ENCODE measurements at places on chromosomes 2 and 18. TPM values are rescaled to one million over a fixed set of nuclear protein-coding genes. Genes with fewer than 3 reads are reported as not detected.
A peak's percentile ranks its signal among the peaks of the same experiment; 100 is the strongest.

GRCh38 chr2:230939691-230940470, 14.8 kb upstream of the GPR55 start:
- H3K4me3 ChIP-seq: no peak overlapping the region
- no peak overlapping the region for H3K27ac ChIP-seq
- H3K27me3 ChIP-seq: no peaks in the 10 kb centered on the region
- no peaks in the 10 kb centered on the region for H3K36me3 ChIP-seq

DNA sequence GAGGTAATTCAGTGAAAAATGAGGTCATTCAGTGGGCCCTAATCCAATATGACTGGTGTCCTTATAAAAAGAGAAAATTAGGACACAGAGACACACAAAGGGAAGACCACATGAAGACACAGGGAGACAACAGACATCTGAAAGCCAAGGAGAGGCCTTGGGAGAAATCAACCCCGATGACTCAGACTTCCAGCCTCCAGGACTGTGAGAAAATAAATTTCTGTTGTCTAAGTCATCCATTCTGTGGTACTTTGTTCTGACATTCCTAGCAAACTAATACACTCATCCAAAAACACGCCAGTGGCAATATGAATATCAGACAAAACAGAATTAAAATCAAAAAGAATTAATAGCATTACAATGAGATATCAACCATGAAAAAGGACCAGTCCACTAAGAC, 303.7 kb downstream of the SS18 start:
- H3K27me3 ChIP-seq: no peaks in the 10 kb centered on the region
- H3K4me1 ChIP-seq: no peaks in the 10 kb centered on the region
- DNase-seq: no peak

DNA sequence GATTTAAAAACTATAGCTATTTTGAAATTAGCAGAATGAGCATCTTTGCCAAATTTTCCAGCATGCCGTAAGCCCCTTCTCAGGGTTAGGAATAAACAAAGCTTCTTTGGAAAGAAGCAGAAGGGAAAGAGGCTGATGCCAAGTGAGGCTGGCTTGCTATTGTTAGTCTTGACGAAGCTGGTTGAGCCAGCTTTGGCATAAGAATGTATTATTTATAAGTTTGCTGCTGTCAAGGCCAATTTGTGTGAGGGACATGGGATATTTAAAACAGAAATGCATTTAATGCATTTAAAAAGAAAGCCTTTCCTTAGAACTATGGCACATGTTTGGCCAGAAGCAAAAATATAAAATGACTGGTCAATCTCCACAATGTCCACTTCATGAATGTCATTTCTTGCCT, 52.5 kb upstream of the TTN start:
- no peaks in the 10 kb centered on the region for H3K36me3 ChIP-seq
- H3K4me3 ChIP-seq: no peak overlapping the region
- H3K27me3 ChIP-seq: no peaks in the 10 kb centered on the region
- no peak for DNase-seq

The GCG gene
- not detected for total RNA-seq

- no peak for DNase-seq
- H3K27ac ChIP-seq: no peak overlapping the region
- H3K4me1 ChIP-seq: no peaks in the 10 kb centered on the region
- H3K36me3 ChIP-seq: no peaks in the 10 kb centered on the region
Observed at GRCh38 chr2:186995092-186995491, 146.1 kb upstream of the ZSWIM2 start.

DNA sequence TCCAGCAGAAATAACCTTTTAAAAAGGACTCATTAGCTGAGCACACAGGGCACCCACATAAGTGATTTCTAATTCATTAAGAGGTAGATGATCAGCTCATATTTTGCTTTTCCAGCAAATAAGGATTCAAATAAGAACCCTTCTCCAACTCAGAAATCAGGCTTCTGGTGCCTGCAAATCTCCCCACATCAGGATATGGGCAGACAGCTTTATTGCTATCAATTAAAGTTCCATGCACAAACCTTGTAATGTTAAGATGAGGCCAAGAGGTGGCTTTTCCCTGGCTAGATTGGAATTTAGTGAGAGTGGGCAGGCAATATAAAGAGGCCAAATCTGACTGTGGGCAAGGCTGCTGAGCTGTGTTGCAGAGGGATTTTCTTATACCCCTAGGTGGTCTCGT, 193.6 kb downstream of the SH3RF3 start:
- peaks cover 28% of the 10 kb centered on the region for H3K4me1 ChIP-seq
- H3K36me3 ChIP-seq: no peaks in the 10 kb centered on the region
- H3K4me3 ChIP-seq: no peak overlapping the region
- H3K27me3 ChIP-seq: no peaks in the 10 kb centered on the region
- no peak for DNase-seq
- H3K27ac ChIP-seq: peak overlapping the region; percentile 74

The KIDINS220 gene
- 120 TPM for total RNA-seq

DNA sequence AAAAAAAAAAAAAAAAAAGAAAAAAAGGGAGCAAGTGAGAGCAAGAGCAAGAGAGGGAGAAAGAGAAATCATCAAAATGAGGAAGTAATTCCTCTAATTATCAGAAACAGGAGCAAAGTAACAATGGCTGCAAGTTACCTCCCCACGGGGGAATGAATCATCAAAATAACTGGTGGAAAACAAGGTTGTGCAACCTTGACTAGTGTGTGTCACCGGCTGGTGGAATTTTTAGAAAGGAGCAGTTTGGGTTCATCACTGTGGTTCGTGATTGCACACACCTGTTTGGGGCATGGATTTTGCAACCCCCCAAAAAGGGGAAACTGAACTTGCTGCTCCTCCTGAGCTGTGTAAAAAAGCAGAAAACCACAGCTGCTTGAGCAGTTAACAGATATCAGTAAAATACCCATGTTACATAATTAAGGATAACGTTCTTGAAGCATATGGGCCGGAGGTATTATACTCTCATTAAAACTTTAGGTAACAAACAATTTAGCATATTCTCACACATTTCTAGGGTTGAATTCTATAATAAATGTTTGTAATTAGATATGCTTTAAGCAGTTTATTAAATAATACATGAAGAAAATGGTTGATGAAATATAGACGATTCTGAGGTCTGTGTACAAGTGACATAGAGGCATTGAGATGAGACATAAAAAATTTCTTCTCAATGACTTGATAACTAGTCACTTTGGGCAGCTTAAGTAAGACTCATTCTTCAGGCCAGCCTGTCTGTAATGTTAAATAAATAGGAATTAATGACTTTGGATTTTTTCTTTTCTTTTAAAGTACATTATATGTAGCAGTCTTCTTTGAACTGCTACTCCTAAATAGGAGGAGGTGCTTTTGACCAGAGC, 184.2 kb upstream of the ZEB2 start:
- no peak for DNase-seq
- no peak overlapping the region for H3K27ac ChIP-seq
- no peak overlapping the region for H3K4me3 ChIP-seq
- H3K27me3 ChIP-seq: no peaks in the 10 kb centered on the region
- no peaks in the 10 kb centered on the region for H3K36me3 ChIP-seq

The CD207 gene
- 0.33 TPM for total RNA-seq

DNA sequence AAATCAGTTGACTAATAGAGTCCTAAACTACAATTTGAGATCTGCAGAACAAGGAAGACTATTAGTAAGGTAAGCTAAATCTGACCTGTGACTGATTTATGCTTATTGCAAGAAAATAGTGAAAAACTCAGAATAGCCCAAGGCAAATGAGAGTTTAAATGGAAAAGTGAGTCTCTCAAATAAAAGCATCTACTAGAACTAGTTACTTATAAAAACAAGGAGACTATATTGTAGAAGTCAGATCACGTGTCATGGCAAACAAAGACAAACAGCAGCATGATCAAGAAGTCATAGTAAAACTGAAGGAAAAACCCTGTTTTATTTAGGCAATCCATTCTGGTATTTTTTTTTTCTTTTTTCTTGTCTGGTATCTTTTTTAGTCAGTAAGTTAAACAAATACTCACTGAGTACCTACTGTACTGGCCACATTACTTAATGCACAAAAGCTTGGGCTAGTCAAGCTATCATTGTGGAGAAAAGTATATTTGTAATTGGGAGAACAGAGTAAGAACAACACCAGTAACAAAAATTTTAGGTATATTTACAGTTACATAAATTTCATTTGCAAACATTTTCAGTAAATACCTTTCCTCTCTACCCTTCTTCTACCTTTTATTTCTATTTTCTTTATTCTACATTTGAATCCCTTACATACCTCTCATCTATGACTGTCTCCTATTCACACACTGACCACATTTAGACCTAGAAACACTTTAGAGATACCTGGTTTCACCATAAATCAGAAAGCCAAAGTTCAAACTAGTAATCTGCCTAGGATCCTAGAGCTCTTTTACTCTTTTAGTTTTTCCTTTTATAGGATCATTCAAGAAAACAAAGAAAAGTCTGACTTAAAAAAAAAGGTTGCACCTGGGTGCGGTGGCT, 23.7 kb downstream of the CCDC88A start:
- H3K27me3 ChIP-seq: no peaks in the 10 kb centered on the region
- H3K4me1 ChIP-seq: no peaks in the 10 kb centered on the region

DNA sequence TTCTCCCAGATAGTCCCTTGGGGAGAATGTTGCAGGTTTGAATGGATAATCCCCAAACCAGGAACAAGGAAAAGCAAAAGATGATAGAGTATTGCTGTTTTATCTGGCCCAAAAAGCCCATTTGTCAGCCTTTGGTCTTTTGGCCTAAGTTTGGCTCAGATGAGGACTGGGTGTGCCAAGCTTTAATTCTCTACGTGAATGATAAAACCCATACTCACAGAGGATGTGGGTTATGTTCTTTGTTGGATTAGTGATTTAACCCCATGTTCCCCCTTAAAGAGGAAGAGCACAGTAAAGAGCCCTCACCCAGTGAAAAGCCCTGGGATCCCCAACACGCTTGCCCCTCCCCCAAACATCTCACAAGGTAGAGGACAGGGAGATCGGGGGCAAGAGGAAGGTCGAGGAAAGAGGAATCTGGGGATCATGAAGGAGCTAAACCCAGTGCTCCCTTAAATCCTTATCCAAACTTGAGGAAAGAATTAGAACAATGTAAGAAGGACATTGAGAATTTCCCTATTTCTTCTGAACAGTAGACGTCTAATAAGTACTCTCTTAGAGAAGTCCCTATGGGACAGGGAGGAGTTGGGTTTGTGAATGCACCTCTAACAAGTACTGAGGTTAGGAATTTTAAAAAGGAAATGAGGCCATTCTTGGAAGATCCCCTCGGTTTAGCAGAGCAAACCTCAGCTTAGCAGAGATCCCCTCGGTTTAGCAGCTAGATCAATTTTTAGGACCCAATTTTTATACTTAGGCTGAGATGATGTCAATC, 105.0 kb downstream of the HIBCH start:
- no peaks in the 10 kb centered on the region for H3K36me3 ChIP-seq
- no peak overlapping the region for H3K4me3 ChIP-seq
- peak overlapping the region; percentile 34 for H3K27ac ChIP-seq
- H3K4me1 ChIP-seq: no peaks in the 10 kb centered on the region
- H3K27me3 ChIP-seq: no peaks in the 10 kb centered on the region
- DNase-seq: no peak

DNA sequence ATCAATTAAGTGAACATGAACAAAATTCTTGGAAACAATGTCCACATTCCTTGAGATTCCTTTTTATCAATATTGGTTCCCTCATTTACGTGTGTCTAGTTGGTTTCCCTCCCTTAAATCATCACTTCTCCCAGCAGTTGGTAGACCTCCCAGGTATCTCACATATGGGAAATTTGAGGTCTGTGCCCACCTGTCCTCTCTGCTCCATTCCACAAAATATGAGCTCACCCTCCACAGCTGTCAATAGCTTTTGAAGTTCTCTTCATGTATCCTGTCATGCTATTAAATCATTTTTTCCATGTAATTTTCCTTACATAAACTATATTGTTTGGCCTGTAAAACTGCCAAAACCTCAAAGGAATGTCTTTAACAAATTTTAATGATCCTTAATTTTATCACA, 992.2 kb upstream of the ACVR2A start:
- H3K27ac ChIP-seq: no peak overlapping the region
- no peaks in the 10 kb centered on the region for H3K27me3 ChIP-seq
- no peaks in the 10 kb centered on the region for H3K36me3 ChIP-seq
- DNase-seq: no peak

DNA sequence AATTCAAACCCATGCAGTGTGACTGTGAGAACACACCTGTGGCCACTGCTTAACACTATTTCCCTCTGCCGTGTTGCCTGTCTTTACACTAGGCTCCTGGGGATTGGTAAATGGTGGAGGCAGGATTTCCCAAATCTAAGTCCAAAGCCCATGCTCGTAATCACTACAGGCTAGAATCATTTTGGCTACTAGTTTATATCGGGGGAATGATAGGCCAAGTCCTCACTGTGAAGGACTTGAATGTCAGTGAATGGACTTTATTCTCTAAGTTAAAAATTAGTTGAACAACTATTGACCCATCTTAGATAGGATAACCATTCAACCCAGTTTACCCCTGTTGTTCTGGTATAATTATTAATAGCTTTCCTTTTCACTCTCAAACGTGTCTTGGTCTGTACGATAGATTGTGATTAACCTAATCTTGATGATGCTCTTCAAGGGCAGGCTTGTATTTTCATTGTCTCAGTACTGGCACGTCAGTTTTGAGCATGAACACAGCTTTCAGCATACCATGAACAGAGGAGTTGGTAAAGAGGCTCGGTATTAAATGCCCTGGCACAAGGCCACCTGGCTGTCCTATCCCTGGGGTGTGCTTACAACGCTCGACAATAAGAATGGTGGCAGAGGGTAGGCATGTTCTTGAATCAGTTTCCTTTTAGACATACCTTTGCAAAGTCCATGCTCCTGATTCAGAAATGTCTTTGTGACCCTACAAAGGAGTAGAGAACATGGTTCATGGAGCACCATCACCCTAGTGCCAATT, 148.8 kb downstream of the RTN4 start:
- no peak overlapping the region for H3K27ac ChIP-seq
- H3K4me1 ChIP-seq: no peaks in the 10 kb centered on the region
- H3K27me3 ChIP-seq: no peaks in the 10 kb centered on the region
- no peaks in the 10 kb centered on the region for H3K36me3 ChIP-seq
- DNase-seq: no peak
- no peak overlapping the region for H3K4me3 ChIP-seq

DNA sequence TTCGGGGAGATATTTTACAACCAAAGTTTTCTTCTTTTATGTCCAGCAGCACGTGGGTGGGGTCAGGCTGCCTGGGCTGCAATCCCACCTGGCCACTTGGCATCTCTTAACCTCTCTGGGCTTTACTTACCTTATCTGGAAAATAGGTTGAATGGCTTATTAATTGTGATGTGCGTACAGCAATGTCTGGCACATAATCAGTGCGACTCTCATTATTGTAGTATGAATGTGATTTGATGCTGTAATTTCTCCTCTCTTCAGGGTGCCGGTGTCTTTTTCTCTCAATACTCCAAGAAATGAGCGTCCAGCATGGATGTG, 2.0 kb upstream of the ZAP70 start:
- H3K27me3 ChIP-seq: no peaks in the 10 kb centered on the region
- H3K4me3 ChIP-seq: no peak overlapping the region
- no peaks in the 10 kb centered on the region for H3K4me1 ChIP-seq
- no peak for DNase-seq
- no peak overlapping the region for H3K27ac ChIP-seq

GRCh38 chr2:218194880-218195279, 22.1 kb upstream of the ARPC2 start:
- H3K4me3 ChIP-seq: no peak overlapping the region
- DNase-seq: no peak
- H3K27me3 ChIP-seq: no peaks in the 10 kb centered on the region

The NGEF gene
- 1.6 TPM for total RNA-seq

- no peaks in the 10 kb centered on the region for H3K36me3 ChIP-seq
- no peak overlapping the region for H3K27ac ChIP-seq
- no peak overlapping the region for H3K4me3 ChIP-seq
- H3K27me3 ChIP-seq: no peaks in the 10 kb centered on the region
Observed at GRCh38 chr18:6976935-6977334, 140.7 kb downstream of the LAMA1 start.

Measured in breast epithelium (tissue), 4 donors.